NCI-H82 (cell line): ENCODE measurements at places on chromosomes 3 and 15.

GRCh38 chr3:8491271-8492144 lies 10.1 kb upstream of the LMCD1 start:
- no peak for DNase-seq

DNA sequence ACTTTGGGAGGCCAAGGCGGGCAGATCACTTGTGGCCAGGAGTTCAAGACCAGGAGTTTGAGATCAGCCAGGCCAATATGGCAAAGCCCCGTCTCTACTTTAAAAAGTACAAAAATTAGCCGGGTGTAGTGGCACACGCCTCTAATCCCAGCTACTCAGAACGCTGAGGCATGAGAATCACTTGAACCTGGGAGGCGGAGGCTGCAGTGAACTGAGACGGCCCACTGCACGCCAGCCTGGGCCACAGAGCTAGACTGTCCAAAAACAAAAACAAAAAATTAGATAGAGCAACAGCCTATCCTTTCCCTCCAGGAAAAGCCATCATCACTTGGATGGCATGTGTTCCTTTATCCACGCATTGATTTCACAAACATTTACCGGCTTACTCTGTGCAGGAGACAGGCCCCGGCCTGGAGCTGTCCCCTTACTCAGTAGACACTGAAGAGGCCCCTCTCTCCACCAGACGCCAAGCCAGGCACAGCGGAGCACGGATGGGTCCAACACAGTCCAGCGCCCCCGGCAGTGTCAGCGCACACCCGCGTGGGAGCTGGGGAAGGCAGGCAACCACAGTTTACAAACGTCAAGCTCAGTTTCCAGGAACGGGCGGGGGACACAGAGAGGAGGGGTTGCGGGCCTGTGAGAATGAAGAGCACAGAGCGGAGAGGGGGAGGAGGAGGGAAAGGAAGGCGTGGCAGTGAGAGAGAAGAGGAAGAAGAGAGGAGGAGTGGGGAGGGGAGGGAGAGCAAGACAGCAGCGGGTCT lies 3.1 kb downstream of the GP5 start:
- DNase-seq = no peak

DNA sequence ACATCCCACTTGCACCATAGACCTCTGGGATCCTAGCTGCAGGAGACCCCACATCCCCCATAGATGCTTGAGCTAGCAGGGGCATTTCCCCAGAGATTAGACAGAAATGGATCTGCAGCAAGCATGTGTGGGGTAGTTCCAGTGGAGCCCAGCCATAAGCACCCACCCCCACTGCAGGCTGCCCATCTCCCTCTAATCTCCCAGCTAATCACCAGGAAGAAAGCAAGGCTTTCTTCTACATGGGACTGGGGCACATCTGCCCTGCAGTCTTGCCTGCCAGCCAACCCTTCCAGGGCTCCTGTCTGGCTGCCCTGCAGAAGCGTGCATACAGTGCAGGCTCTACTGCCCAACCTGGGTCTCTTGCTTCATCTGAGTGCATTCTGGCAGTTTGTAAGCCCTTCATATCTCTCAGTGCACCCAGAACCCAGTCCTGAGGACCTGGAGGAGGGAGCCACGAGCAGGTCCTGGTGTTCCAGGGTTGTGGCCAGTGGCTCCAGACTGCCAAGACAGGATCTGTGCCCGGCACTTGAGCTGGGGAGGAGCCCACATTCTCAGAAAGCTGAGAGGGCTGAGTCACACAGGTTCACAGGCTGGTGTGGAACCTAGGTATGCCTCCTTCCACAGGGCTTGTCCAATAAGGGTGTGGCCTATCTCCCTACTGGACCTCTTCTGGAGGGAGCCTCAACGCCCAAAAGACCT lies 49.9 kb upstream of the IGSF11 start:
- peak; percentile 84 for DNase-seq

- DNase-seq = no peak
These were observed 255.6 kb upstream of the SATB1 start for GRCh38 chr3:18680758-18681157.

GRCh38 chr3:40458473-40458872 lies 1.3 kb downstream of the RPL14 start:
- DNase-seq = no peak

GRCh38 chr3:169668072-169668956 lies 4.8 kb upstream of the MECOM start:
- DNase-seq = peak; percentile 77

DNA sequence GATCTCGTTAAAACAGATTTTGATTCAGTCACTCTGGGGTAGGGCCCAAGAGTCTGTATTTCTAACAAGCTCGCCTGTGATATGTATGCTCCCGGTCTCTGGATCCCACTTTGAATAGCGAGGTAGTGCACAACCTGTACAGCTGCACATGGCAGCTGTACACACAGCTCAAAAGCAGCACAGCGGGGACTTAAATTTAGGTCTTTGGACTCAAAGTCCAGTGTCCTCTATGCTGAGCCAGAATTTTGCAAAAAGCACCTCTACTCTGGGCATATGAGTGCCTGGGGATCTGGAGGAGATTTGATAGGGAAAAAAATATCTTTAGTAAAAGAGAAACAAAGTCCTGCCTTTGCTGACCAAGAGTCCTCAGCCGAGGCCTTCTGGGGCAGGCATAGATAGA lies 83.1 kb downstream of the HMG20A start:
- DNase-seq = no peak

GRCh38 chr15:74787251-74788041 lies 5.6 kb downstream of the CSK start:
- peak; percentile 75 for DNase-seq

- DNase-seq = peak; percentile 62
These were observed 43.1 kb downstream of the DNASE1L3 start for GRCh38 chr3:58167431-58168351.

GRCh38 chr3:189712906-189713483 lies 81.8 kb downstream of the TP63 start:
- no peak for DNase-seq

DNA sequence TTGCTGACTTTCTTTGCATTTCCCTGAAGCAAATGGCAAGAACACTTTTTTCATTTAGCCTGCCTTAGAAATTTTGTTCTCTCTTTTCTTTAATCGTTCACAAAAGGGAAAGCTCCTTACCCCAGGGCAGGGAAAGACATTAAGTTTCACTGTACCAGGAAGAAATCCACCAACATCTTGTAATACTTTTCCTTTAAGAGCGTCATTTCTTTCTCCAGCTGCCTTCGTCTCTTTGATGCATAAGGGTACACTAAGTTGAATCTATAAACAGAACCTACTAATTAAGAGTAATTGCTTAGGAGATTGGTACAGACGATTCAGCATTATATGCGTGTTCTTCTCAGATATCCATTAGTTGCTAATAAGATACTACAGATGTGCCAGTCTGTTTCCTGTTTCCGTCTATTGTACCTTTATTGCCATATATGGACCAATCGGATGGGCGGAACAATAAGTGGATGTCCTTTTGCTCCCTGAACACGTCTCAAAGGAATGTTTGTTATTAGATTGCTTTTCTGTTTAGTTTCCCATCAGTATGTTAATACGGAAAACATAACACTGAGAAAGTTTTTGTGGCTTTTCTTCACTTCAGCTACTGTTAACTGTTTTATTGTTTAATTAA lies 276.7 kb upstream of the RARB start:
- no peak for DNase-seq

DNA sequence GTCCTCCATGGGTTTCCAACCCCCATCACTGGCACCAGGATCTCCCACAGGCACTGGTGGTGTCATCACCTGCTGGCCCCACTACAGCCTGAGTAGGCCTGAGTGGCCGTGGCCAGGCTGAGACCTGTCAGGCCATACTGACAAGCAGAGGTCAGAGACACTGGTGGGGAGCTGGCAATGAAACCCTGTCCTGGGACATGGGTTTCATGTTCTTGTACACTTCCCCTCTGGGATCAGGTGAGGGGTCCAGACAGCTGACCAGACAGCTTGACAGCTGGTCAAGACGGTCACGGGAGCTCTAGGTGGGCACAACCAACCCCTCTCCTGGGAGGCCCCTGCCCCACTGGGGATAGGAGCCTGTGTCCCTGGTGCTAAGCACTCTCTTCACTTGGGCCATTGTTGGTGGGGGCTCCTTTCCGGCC lies 13.1 kb downstream of the ZBTB47 start:
- DNase-seq = no peak

- DNase-seq = no peak
These were observed 64.7 kb downstream of the OXSM start for GRCh38 chr3:25854635-25855034.

GRCh38 chr15:65583701-65584100 lies 27.2 kb downstream of the INTS14 start:
- DNase-seq = no peak

DNA sequence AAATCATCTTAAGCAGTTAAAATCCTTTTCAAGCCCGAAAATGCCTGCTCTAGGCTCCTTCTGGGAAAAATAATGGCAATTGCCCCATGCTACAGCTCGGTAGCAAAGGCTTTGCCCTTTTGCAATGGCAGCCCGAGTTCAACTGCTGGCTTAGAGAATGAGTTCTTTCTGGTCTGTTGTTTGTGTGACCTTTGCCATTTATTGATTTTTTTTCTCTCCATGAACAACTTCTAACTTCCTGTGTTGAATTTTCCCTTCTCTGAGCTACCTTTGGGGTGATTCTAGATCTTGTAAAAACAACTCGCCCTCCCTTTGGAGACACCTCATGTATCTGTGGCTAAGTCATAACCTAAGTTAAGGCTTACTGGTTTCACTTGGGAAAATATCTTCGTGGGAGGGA lies 139.3 kb downstream of the PLCH1 start:
- DNase-seq = no peak

DNA sequence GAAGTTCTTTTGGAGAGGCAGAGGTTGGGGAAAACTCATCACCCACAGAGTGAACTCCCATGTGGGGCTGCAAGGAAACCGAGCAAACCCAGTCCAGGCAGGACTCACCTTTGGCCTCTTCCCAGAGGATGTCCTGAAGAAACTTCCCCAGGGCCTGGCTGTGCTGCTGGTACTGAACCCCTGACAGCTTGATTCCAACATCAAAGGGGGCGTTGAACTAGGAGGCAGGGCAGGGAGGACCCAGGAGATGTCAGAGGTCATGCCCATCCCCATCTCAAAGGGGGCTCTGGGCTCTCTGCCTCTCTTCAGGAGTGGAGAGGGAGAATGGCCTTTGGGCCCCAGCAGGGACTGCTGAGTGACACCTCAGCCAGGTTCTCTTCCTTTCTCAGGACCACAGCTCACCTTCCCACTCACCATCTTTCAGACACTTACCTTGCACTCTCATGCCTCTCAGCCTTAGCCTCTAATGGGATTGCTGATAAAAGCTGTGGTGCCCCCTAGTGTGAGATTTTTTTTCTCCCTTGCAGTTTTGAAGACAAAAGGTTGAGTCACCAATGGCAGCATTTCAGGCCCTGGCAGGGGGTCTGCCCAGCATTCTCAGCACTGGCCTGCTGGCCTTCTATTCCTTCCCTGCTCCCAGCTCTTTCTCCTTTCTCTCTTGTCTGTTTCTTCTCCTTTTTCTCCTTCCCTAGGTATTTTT lies 6.0 kb downstream of the GHRL start:
- DNase-seq = no peak

DNA sequence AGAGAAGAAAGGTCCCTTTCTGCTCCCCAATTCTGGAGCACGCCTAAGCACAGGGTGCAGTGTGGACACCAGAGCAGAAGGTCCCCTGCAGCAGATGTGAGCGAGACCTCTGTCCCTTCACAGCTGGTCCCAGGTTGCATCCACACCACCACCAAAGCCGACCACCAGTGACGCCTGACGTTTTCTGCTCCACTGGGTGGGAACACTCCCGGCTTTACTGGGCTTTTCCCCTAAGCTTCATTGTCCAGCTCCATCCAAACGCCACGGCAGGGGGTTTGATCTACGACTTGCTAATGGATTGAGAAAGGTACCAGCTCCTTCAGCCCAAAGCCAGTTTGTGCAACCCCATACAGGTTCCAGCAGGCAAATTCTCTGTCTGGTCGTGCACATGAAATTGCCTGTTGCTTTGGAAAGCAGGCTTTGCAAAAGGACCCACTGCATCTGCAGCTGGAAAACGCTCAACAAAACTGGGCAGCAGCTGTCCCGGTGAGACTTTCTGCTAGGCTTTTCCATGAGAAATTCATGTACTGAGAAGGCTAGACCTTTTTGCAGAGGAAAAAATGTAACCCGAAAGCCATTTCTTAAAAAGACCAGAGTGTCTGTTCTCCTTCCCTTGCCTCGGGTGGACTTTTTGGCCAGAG lies 31.1 kb downstream of the ADAMTS17 start:
- no peak for DNase-seq

- peak; percentile 74 for DNase-seq
These were observed 10.9 kb downstream of the TM2D3 start for GRCh38 chr15:101641129-101641764.

DNA sequence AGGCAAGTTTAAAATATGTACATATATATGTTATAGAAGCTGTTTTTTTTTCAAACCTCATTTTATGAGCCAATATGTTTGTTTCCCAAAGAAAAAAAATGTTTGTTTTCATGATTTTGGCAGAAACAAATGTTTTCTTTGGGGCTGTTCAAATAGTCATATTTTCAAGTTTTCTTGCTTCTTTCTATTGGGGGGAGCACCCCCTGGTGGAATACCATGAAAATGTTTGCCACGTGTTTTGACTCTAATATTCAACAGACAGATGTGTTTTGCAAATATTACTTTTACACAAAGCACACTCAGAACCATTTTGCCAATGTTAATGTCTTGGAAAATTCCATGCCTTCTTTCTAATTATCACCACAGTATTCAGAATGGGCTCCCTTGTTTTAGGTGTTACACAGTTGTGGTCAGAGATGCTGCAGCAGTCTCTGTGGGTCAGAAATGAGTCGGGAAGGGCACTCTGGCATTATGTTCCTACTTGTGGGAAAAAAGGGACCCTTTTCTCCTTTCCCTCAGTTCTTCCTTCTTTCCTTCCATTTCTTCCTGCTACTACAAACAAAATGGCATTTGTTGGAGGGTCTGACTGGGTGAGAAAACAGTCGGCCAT lies 817.0 kb downstream of the TUSC7 start:
- peak; percentile 48 for DNase-seq

- DNase-seq = no peak
These were observed 33.6 kb downstream of the HPS3 start for GRCh38 chr3:149163066-149163465.

DNA sequence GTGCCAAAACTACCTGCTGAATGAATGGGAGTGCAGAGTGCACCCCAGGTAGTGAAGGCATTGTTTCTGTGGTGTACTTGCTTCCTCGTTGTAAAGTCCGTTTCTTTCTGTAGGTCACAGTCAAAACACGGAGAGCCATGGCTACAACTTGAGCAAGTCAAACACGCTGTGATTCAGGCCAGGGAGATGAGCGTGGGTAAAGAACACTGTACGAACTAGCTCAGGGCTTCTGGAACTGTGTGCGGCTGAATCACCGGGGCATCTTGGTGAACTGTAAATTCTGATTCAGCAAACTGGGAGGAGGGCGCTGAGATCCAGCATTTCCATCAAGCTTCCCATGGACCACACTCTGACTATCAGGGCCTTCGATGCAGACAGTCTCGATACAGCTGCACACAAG lies 5.0 kb upstream of the TNK2 start:
- no peak for DNase-seq

GRCh38 chr3:146390957-146391356 lies 78.4 kb downstream of the PLSCR2 start:
- DNase-seq = peak; percentile 5
